ENCODE measurements at places on chromosomes 1 and 21.

DNA sequence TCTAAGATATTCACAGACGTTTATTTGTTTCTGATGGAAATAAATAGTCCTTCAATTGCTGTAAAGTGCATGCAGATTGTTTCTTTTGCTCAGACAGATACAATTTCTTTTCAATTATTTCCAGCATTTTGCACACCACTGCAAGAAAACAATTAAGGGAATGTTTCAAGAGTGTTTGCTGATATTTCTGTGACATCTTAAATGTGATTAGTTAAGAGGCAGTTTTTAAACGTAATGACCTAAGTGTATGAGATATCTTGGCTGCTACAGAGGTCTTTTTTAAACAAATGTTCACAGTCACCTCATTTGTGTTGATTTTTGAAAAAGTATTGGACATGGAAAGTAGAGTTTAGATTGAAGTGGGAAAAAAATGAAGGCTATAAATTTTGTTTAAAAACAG lies 262.3 kb upstream of the BRINP3 start:
- no peak for DNase-seq

DNA sequence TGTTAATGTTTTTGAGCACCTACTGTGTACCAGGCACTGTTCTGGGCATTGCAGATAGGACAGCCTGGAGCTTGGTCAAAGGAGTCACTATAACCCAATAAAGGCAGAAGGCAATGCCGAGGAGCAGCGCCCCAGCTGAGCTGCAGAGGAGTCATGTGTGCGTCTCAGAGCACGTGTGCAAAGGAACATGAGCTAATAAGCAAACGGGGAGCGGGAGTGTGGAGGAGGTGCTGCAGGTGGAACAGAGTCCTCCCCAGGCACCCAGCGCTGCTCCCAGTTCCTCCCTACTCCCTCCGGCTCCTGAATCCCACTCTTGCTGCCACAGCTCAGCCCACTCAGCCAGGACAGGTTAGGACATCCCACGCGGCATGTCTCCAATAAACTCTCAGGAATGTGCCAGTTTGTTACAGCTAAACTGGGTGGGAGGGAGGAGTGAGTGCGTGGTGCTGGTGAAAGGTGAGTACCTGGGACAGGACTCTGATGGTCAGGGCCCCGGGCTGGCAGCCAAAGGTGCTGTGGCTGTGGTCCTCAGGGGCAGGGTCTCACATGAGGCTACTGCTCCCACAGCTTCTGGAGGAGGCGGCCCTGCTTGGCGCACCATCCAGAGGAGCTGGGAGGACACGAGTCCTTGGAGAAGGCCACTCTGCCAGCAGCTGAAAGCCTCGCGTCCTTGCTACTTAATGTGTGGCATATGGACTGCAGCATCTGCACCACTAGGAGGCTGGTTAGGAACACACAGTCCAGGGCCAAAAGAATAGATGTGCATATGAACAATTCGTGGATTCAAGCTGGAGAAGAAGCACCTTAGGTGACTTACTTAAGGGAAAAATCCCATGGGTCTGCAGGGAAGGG lies 52.3 kb downstream of the GRIK3 start:
- no peak for DNase-seq

DNA sequence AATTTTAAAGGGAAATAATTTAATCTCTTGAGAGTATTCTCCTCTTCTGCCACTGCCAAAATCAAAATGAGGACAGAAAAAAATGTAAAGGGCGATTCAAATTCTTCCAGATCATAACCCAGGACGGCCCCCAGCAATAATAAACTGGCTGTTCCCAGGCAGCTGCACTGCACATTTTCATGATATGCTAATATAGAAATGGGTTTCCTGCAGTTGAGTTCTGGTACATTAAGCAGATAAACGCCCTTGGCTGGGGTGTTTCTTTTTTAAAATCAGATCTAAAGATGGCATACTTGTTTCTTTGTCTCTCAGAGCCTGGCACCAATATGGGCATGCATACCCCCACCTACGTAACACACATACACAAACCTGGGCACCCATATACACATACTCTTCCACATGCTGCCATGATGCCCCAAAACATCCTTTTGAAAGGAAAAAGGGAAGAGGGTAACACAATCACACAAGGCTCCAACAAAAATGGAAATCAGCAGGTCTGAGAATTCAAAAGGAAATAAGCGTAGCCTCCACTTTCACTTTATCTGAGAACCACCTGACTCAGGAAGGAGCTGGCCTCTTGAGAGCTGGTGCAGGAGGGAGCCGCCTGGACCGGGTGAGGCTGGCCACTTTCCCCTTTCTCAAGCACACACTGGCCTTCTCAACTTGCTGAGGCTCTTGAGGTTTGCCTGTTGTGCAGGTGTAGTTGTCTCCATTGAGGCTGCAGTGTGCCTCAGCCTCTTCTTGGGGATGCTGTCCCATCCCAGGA lies 653.4 kb downstream of the KIF26B start:
- no peak for DNase-seq

DNA sequence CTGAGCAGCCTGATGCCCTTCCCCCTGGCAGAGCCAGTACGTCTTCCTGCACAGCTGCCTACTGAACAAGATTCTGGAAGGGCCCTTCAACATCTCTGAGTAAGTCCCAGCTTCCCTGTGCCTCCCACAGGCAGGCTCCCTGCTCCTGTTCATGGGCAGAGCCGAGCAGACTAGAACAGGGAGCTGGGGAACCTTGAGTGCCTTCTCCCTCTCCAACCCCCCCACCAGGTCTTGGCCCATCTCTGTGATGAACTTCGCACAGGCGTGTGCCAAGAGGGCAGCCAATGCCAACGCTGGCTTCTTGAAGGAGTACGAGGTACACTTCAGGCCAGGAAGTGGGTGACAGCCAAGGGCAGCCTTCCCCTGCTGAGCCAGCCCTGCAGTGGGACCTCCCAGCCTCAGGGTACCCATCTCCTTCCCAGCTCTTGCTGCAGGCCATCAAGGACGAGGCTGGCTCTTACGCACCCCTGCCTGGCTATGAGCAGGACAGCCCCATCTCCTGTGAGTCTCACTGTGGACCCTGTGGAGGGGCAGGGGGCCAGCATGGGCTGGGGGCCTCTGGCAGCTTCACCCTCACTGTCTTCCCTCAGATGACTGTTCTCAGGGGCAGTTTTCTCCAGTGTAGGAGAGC lies 6.4 kb upstream of the LGR6 start:
- DNase-seq: no peak

- no peak for DNase-seq
Observed at GRCh38 chr1:208534599-208534897, 290.4 kb upstream of the PLXNA2 start.
